ENCODE measurements at places on chromosomes 3 and 15. TPM values are rescaled to one million over a fixed set of nuclear protein-coding genes. Genes with fewer than 3 reads are reported as not detected.

DNA sequence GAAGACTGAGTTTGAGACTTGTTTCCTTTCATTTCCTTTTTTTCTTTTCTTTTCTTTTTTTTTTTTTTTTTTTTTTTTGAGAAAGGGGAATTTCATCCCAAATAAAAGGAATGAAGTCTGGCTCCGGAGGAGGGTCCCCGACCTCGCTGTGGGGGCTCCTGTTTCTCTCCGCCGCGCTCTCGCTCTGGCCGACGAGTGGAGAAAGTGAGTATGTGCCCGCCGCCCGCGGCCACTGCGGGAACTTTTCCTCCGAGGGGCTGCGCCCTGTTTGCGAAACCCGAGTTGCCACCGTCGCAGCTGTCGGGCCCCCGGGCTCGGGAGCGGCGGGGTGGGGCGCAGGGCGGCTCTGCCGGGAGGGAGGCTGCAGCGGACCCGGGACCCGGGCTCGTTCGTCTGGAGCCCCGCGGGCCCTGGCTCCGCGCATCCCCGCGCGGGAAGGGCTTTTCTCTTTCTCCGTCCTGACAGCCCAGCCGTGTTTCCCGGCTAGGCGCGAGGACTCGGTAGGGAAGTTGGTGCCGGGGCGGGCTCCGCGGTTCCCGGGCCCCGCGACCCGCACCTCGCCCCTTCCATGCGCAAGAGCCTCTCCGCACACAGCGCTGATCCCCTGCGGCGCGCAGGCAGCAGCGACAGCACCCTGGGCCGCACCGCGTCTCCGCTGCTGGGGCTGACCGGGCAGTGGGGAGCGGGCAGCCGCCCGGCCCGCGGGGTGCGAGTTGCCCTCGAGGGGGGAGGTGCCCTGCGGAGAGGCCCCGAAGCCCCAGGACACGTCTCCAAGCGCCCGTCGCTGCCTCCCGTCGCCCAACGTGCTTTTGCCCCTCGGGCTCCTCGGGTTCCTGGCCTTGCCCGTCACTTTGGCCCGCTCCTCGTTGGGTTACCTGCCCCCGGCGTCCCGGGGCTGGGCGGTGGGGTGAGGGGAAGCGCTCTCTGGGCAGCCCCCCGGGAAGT is 1.4 kb downstream of the IGF1R start:
- peak; percentile 30 for DNase-seq

DNA sequence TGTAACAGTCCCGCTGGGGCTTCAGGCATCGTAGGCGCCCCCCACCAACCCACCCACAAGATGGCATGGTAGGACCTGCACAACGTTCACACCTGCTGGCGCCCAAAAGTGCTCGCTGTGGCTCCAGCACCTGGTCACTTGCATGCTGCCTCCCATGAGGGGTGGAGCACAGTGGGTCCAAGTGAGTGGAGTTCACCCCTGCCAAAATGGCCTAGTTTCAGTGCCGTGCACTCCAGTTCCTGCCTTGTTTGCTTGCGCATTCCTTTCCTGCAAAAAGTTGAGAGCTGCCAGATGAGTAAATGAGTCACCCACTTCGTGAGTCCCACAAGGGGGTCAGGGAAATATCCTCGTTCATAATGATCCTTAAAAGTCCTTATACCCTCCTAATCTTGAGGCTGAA is 788.7 kb upstream of the DPPA4 start:
- DNase-seq, result no peak

ZNF501 gene
- 20.3 TPM for total RNA-seq

CDHR4 gene
- not detected for total RNA-seq
